ENCODE measurements at places on chromosomes 5 and 9.

DNA sequence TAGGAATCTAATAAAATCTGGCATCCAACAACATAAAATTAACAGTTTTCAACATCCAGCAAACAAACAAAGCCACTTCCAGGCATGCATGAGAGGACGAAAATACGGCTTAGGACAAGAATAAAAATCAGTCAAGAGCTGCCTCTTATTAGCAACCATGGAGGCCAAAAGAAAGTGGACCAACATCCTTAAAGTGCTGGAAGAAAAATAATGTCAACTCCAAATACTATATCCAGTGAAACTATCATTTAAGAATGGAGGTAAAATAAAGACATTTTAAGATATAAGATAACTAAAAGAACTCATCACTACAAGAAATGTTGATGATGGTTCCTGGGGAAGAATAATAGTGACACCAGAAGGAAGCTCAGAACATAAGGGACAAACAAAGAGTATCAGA, 224.0 kb upstream of the IRX4 start:
- no peak for DNase-seq

- peak; percentile 53 for DNase-seq
Measured at GRCh38 chr9:101311758-101312420, 72.9 kb downstream of the BAAT start.

DNA sequence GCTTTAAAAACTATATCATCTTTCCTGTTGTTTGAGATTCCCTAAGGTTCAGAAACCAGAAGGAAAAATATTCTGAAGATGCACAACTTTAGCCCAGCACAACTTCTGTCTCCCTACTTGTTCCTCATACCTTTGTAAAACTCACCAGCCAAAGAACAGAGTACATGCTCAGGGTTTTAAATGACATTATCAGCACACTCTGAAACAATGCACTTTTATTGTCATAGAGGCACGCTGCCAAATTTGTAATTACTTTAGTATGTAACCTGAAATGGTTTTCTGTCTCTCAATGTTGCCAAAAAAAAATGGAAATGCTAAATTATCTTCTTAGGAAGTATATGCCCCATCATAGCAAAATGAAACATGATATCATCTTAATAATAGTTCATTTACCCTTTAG, 383.6 kb upstream of the CDH6 start:
- DNase-seq, result no peak

GRCh38 chr9:135887585-135888050, 19.7 kb downstream of the CAMSAP1 start:
- no peak for DNase-seq

DNA sequence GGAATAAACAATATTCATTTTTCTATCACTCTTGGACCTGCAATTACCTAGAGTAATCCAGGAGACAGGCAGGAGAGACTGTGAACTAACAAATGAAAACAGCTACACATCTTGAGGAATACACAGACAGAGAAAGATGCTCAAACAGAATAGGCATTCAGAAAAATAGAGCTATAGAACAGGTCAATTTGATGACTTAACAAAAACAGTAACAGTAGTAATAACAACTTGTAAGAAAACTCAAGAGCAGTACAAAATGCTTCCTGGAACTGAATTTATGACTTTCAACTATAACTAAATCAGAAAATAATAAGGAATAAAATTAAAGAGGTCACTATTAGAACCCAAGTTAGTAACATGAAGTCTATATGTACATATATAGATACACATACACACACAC, 579.3 kb downstream of the TLR4 start:
- no peak for DNase-seq

DNA sequence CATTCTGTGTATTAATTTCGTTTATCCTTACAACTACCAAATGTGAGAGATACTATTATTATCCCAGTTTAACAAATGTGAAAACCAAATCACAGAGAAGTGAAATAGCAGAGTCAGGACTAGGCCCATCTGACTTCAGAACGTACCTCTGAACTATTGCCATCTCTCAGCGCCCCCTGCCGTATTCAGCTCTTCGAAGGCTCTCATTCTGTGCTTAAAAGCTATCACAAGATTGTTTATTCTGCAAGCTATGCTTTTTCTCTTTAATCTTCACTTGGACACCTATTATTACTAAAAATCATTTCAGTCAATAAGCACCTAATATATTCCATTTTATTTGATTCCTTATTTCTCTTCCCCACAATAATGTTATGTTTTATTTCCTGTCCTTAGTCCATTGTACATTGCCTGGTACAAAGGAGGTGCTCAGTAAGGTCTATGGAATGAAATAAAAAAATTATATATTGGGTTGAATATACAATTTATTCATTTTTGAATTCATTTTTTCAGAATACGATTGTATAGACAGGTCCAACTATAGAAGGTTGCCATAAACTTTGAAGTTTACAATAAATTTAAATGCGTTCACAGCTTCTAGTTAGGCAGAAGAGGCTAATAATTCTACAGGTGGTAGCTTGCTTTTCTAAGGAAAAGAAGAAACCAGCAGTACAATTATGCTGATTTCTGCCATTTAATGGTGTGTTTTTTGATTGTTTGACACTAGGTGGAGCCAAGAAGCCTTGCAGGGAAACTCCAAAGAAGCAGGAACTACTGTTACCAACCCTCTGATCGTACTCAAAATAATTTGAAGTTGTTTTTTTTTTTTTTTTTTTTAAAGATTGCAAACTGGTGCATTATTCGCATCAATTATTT, 202.2 kb upstream of the DMRTA1 start:
- peak; percentile 78 for DNase-seq

- DNase-seq, result no peak
Measured at GRCh38 chr5:110099572-110099971, 409.8 kb downstream of the MAN2A1 start.

- DNase-seq, result no peak
Measured at GRCh38 chr5:59058969-59059687, 476.3 kb downstream of the RAB3C start.

DNA sequence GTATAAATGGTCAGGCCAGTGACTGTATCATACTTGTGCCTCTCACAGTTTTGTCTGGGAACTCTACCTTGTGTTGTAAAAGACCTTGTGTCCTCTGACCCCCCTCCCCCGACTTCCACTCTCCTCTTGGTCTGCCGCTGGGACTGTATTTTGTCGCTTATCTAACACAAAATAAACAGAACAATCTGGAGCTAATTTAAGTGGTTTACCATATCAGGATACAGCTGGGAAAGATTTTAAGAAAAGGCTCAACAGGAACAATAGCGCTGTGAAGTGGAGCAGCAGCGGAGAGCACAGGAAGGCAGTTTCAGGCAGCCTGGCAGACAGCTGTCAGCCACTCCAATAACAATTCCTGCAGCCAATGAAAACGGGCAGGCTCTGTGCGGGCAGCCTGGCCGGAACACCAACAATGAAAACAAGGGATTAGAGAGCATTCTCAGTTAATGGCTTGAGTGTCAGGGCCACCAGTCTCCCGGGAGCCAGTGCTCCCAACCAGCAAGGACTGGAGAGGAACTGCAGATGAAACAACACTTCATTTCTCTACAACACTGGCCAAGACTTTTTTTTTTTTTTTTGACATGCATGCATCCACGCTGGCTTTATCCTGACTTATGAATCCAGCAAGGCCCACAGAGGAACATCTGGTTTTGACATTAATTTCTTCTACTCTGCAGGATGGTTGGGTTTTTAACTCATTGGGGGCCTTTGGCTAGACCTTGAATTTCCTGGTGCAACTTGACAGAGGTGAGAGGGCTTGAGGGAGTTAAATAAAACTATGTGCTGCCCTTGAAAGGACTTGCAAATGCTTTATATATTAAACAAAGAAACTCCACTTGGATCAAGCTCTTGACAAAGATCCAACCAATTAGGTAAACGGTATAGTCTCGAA, 76.7 kb downstream of the ARSB start:
- DNase-seq, result peak; percentile 65

- peak; percentile 19 for DNase-seq
Measured at GRCh38 chr5:53936481-53937352, 373.7 kb downstream of the ARL15 start.

GRCh38 chr9:108099854-108100253, 610.3 kb upstream of the KLF4 start:
- peak; percentile 50 for DNase-seq

- peak; percentile 79 for DNase-seq
Measured at GRCh38 chr5:61322738-61323725, 9.0 kb upstream of the ZSWIM6 start.

- DNase-seq, result peak; percentile 45
Measured at GRCh38 chr9:109448223-109448622, 49.9 kb downstream of the PTPN3 start.

- peak; percentile 68 for DNase-seq
Measured at GRCh38 chr9:123049589-123050222, 16.2 kb downstream of the GPR21 start.

DNA sequence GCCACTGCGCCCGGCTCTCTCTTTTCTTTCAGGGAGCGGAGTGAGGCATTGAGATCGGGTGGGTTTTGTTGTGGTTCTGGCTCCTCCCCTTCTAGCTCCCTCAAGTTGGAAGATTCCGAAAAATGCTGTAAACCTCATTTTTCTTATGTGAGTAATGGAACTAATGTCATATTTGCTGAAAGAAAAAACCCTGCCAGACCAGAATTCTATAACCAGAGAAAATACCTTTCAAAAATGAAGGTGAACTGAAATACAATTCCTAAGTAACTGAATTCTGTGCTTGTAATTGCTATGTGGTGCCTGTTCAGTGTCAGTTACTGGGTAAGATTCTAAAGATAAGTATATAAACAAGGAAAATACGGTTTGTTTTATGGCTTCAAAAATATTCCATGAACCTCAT, 30.9 kb upstream of the CDK20 start:
- no peak for DNase-seq

GRCh38 chr9:136282272-136282861, 21.5 kb downstream of the CCDC187 start:
- DNase-seq, result no peak

DNA sequence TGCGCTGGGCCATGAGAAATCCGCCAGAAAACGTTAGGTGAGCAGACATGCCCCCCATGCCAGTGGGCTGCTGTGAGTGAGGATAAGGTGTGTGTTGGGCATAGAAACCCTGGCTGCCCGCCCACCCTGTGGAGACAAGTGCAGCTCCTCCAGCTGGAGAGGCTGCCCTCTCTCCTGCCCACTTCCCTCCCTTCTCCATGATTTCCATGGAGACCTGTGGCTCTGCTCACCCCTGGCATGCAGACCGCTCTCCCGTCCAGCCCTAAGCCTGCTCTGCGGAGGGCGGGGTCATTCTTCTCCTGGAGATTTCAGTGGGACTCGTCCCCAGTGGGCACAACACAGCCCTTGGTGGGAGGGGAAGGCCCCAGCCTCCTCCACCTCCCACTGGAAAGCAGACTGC, 133.0 kb upstream of the FAM120A start:
- DNase-seq, result no peak

- no peak for DNase-seq
Measured at GRCh38 chr5:39083968-39084367, 9.8 kb upstream of the RICTOR start.

- DNase-seq, result peak; percentile 57
Measured at GRCh38 chr9:111148052-111149017, 110.1 kb upstream of the LPAR1 start.

DNA sequence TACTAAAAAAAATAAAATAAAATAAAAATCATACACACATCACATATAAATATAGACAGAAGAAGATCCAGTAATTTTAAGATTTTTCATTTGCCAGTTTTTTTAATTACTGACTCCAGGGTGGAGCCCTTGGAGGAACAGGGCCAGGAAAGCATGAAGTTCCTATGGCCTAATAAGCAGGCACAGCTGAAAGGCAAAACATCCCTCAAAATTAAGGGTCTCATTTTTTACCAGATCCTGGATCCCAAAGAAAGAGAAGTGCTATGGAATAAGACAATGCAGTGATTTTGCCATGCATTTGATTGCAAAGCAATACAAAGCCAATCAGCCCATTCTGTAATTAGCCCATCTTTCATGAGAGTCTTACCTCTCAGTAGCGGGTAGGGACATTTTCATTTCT, 11.3 kb upstream of the DTWD2 start:
- DNase-seq, result no peak

- no peak for DNase-seq
Measured at GRCh38 chr5:175471628-175472027, 6.7 kb upstream of the SFXN1 start.

- DNase-seq, result no peak
Measured at GRCh38 chr5:151580858-151581257, 10.3 kb downstream of the FAT2 start.

DNA sequence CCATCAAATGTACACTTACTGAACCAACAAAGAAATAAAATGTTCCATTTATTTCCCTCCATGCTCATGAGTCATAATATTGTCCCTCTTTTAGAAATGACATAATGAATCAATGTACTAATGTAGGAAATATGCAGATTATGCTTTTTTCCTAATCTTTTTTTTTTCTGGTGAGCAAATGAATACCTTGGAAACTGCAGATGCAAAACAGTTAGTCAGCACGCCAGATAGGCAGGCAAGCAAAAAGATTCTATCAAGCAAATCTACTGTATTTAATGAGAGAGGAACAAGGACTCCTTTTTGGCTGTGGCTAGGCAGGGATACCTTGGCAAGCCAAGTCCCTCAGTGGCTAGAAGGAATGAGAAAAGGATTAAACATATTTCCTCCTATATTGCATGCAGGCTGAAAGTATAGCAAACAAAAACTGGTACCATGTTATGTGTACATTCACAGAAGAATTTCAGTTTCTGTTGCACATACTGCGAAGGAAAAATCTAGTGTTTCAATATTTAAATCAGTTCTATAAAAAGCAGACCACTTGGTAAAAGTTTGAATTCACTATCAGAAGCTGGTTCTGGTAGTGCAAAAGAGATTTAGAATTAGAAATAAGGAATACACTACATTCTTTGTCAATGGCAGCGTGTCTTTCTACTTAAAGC, 605.4 kb downstream of the TLE1 start:
- DNase-seq, result peak; percentile 72

GRCh38 chr9:32787816-32788215, 4.5 kb downstream of the TMEM215 start:
- DNase-seq, result no peak

DNA sequence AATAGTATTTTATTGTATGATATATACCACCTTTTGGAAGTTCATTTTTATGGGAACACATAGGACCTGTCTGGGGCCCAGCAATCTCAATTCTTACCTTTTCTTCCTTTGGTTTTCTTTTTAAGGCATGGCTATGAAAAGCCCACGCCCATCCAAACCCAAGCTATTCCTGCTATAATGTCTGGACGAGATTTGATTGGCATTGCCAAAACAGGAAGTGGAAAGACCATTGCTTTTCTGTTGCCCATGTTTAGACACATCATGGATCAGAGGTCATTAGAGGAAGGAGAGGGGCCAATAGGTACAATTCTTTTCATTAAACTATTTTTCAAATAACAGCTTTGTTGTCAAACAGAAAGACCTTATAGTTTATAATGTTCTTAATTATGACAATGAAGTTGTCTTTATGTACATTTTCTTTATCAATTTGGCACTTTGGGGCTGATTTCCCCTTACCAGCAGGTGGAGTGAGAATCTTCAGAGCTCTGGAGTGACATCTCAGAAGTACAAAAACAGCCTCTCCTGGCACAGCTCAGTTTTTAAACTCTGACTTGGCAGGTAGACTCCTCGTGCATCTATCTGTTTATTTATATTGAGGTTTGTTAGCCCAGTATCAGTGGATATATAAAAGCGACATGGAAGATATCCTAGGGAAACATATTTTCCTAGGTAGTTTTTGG, 25.8 kb downstream of the DDX46 start:
- DNase-seq, result no peak

GRCh38 chr5:1881731-1882336, 891 bp downstream of the IRX4 start:
- DNase-seq, result no peak

- DNase-seq, result no peak
Measured at GRCh38 chr5:146588331-146589027, 72.5 kb upstream of the GPR151 start.
